HFFc6 (cell line): ENCODE measurements at places on chromosomes 11 and 22.
A peak's percentile ranks its signal among the peaks of the same experiment; 100 is the strongest.

GRCh38 chr11:60194511-60194910, 11.6 kb upstream of the MS4A6A start:
- DNase-seq = no peak

- no peak for DNase-seq
Measured at GRCh38 chr11:103582351-103582909, 454.0 kb upstream of the DDI1 start.

- no peak for DNase-seq
Measured at GRCh38 chr11:22244986-22245592, 52.2 kb downstream of the ANO5 start.

DNA sequence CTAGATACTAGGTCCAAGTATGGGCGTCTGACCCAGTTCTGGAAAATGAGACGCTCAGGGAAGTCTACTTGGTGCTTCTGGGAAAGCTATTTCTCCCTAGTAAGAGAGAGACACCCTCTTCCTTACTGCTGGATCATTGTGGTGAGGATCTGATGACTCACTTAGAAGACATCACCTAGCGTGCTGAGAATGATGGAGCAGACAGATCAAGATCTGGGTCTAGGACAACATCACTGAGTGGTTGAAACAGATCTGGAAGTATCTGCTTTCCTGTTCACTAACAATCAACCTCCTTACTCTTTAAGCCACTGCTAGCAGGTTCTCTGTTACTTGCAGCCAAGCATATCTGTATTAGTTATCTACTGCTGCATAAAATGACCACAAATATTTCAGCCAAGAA, 38.3 kb upstream of the HMGXB4 start:
- DNase-seq = peak; percentile 79

DNA sequence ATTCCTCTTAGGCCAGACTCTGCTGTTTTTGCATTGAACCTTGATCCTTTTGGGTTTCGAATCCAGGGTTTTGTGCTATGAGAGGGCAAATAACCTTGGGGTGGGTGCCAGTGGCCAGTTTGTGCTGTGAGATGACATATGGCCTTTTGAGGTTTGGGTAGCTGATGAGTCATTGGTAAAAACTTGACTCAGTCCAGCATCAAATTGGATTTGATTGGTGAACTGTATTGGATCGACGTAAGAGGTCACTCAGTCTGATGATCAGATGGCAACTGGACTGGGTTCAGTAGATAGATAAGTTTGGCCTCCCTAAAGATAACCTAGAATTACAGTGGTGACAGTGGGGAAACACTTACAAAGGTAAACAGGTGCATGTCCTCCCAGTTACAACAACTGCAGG, 41.0 kb upstream of the XKR3 start:
- no peak for DNase-seq

DNA sequence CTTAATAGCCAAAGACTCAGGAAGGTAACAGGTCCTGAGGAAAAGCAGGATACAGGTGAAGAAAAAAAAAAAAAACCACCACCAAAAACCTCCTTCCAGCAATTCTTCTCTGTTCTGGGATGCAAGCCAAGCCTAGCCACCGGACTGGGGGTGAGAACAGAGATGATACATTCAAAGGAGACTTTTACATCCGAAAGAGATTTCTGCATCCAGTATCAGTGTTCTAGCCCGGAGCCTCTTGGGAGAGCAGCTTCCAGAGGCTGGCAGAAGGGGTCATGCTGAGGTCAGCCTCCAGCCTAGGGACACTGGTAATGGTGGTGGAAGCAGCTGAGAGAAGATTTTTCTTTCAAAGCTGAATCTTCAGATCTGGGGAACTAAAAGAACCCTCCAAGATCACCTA, 76.2 kb downstream of the KCNC1 start:
- no peak for DNase-seq
